ENCODE measurements at places on chromosomes 1 and 21. TPM values are rescaled to one million over a fixed set of nuclear protein-coding genes. Genes with fewer than 3 reads are reported as not detected.

- no peak for DNase-seq
Observed at GRCh38 chr1:97209381-97209957, 487.9 kb downstream of the PTBP2 start.

DNA sequence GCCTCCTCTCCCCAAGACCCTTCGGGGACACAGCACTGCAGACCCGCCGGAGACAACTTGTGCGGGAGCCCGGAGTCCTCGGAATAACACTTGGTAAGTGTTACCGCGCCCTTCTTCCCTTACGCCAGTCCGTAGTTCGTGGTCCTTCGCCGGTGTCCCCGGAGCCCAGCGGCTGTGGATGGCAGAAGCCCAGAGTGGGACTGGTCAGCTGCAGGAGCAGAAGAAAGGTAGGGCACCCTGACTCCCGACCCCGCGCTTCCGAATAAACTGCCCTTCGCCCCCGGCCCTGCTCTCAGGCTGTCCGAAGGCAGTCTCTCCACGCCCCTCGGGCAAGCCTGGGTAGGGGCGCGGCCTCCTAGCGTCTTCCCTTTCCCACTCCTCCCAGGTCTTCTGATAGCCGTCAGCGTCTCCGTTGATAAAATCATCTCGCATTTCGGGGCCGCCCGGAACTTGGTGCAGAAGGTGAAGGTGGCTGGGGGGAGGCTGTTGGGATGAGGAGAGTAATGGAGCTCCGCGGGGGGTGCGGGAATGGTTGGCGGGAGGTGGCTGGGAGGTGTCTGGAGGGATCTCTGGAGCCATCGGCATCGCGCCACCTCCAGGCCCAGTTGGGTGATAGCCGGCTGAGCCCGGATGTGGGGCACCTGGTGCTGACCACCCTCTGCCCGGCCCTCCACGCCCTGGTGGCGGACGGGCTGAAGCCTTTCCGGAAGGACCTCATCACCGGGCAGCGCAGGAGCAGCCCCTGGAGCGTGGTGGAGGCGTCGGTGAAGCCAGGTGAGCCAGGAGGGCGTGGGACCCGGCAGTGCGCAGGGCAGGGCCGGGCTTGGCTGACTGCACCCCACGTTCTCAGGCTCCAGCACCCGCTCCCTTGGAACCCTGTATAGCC, 4.3 kb downstream of the RUSC1 start:
- DNase-seq, result peak; percentile 55

GRCh38 chr21:45464309-45464708, 59.3 kb downstream of the COL18A1 start:
- DNase-seq, result no peak

GRCh38 chr1:45925728-45926287, 122.4 kb downstream of the MAST2 start:
- no peak for DNase-seq

- no peak for DNase-seq
Observed at GRCh38 chr1:23977854-23978191, 2.3 kb downstream of the SRSF10 start.

- DNase-seq, result no peak
Observed at GRCh38 chr1:10678852-10679251, 117.6 kb downstream of the CASZ1 start.

S100A12 gene
- total RNA-seq, result not detected

- no peak for DNase-seq
Observed at GRCh38 chr1:57672346-57673140, 248.7 kb upstream of the DAB1 start.

GRCh38 chr1:230266456-230266855, 159.7 kb downstream of the PGBD5 start:
- DNase-seq, result no peak

DNA sequence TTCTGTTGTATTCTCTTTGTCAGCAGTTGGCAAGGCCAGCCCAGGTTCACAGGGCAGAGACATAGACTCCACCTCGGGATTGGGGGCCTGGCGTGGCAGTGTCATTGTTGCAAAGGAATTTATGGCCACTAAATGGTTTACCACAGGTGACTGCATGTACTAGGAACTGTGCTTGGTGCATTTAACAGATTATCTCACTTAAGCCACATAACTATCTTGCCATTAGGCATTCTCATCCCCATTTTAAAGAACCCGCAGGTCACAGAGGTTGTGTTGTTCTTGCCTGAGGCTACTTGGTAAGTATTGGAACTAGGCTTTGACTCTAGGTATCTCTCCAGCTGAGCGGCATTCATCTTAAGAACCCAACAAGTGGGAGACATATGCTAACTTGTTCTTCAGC, 9.7 kb downstream of the TLCD4 start:
- DNase-seq, result no peak

- peak; percentile 3 for DNase-seq
Observed at GRCh38 chr21:31922881-31923280, 50.1 kb downstream of the HUNK start.

GRCh38 chr1:114353262-114353661, 157.7 kb downstream of the TRIM33 start:
- DNase-seq, result no peak

GRCh38 chr1:154736841-154737240, 128.9 kb upstream of the ADAR start:
- DNase-seq, result no peak

GRCh38 chr21:36965720-36966065, 776 bp downstream of the HLCS start:
- peak; percentile 8 for DNase-seq
